ENCODE measurements at places on chromosomes 7 and 10.
A peak's percentile ranks its signal among the peaks of the same experiment; 100 is the strongest.

GRCh38 chr10:30752481-30752881, 122.9 kb upstream of the LYZL2 start:
- DNase-seq: no peak

- no peak for DNase-seq
Measured at GRCh38 chr7:122136639-122137245, 7.3 kb downstream of the AASS start.

DNA sequence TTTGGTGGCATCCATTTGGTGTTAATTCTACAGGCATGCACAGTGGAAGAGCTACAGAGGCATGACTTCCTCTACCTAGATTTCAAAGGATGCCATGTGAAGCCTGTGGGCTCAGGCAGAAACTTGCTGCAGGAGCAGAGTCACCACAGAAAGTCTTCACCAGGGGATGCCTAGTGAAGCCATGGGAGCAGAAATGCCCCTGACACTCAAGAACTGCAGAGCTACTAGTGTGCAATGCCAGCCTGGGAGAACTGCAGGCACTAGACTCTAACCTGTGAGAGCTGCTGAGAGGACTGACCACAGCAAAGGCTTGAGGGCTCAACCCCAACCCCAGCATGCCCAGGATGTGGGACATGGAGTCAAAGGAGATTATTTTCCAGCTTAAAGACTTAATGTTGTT, 3.9 kb downstream of the OR9A2 start:
- DNase-seq: no peak

GRCh38 chr10:61994405-61995219, 93.1 kb downstream of the ARID5B start:
- no peak for DNase-seq

- no peak for DNase-seq
Measured at GRCh38 chr10:77949167-77949566, 22.6 kb upstream of the DLG5 start.

DNA sequence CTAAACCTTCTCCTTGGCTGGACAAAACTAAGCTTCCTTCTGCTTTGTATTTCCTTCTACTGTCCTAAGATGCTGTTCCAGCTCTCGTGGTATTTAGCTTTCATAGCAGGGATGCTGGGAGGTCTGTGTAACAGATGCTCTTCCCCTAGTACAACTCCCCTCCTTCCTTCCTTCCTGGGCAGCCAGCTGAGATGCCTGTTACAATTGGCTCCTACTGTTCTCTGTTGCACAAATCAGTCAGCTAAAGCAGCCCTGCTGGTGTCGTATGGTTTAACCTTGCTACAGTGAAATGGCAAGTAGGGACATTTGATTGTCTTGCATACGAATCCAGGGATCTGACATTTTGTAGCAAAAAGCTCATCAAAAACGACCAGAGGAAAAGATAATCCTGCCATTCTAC, 143.8 kb downstream of the ARHGAP21 start:
- DNase-seq: no peak

- no peak for DNase-seq
Measured at GRCh38 chr7:93646538-93646937, 72.0 kb upstream of the CALCR start.

DNA sequence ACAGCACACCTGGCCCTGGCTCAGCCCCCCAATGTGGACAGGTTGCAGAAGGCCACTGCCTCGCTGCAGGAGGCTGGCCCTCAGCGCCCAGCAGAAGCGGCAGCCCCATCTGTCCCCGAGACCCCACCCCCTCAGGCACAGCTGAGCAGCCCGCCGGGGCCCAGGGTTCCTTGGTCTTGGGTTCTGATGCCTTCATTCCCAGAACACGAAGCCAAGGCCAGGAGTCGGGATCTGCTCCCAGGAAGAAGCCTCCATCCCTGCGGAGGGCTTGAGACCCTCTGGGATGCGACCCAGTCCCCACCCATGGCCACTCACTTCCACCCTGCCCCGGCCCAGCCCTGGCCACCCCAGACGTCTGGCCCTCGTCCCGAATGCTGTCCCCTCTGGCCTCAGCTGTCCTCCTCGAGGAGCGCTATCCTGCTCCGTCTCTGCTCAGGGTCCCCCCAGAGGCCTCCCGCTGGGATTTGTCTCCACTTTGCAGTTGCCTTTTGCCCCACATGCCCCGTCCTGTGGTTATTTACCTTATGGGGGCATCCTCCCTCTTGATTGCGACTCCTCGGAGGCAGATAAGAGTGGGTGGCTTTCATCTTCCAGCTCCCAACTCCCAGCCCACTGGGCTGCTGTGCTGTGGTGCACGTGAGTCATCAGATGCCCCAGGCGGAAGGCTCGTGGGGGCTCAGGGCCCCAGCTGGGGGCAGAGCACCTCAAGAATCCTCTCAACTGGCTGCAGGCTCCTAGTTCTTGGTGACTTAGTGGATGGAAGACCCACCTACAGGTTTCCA, 97.5 kb downstream of the MKI67 start:
- DNase-seq: no peak

GRCh38 chr10:99656199-99657064, 2.9 kb upstream of the ENTPD7 start:
- DNase-seq: no peak

- DNase-seq: peak; percentile 80
Measured at GRCh38 chr7:154720016-154720415, 282.9 kb downstream of the PAXIP1 start.

DNA sequence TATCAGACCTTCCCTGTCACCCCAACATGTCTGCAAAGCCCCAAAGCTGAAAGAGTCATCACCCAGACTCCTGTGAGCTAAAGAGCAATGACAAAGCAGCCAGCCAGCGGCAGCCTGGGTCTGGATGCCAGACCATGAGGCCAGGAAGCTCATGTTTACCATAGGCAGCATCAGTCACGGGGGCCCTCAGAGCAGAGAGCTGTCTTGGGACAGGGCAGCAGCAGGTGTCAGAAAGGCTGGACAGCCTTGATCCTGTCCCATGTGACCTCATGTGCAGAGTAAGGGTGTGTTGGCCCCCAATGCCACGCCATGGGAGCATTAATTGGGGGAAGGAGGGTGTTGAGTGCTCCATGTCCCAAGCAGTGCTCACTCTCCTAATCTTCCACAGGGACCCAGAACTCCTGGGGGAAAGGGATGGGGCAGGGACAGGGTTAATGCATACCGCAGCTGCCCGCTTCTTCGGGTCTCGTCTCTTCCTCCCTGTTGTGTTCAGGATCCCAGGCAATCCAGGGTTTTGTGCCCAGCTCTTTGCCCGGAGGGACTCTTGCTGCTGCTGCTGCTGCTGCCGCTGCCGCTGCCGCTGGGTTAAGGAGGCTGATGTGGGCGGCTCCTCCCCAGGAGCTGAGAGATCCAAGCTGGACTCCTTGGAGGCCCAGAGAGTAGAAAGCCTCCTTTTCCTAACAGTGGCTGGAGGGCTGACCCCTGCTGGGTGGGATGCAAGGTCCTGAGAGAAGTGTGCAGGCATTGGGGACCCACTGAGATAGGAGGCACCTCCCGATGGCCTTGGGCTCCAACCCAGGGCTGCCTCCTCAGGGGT, 7.1 kb downstream of the CCDC201 start:
- DNase-seq: no peak

DNA sequence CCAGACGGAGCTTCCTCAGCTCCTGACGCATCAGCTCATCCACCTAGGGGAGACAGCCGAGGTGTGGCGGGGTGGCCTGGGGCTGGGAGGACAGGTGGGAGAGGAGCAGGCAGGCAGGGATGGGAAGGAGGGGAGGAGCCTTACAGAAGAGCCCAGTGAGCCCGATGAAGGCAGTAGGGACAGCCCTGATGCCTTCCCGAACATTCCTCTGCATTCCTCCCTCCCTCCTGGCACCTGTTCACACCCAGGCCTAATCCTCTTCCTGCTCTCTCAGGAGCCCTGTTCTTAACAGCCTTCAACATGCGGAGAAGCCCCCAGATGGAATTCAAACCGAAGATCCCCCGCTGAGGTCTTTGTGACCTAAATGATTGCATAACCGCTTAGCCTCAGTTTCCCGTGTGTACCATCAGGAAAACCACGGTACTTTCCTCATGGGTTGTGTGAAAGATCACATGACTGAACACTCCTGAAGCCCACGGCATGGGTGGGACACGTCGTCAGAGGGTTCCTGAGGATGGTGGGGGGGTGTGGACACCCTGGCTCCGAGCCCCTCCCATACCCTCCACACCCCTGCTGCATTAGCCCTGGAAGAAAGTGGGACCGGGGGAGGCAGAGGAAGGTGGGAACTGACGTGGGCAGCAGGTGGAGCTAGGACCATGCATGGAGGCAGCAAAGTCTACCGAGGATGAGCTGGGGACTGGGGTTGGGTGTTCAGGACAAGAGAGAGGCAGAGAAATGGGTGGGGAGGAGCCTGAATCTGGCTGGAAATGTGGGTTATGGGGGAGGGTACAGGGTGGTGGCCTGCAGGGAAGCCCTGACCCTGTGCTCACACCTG, 8.8 kb upstream of the ASB10 start:
- no peak for DNase-seq

DNA sequence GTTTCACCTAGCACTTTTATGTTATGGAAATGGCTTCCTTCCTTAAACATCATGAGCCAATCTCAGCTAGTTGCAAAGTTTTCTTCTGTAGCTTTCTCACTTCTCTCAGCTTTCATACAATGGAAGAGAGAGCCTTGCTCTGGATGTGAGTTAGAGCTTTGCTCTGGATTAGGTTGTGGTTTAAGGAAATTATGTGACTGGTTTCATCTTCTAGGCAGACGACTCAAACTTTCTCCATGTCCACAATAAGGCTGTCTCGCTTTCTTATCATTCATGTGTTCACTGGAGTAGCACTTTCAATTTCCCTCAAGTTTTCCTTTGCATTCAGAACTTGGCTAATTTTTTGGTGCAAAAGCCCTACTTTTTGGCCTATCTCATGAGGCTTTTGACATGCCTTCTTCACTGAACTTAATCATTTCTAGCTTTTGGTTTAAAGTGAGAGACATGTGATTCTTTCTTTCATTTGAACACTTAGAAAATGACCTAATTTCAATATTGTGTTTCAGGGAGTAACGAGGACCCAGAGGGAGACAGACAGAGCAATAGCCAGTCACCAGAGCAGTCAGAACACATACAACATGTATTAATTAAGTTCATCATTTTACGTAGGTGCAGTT, 49.8 kb downstream of the CNOT4 start:
- no peak for DNase-seq

- no peak for DNase-seq
Measured at GRCh38 chr7:41047211-41047610, 655.7 kb downstream of the INHBA start.

DNA sequence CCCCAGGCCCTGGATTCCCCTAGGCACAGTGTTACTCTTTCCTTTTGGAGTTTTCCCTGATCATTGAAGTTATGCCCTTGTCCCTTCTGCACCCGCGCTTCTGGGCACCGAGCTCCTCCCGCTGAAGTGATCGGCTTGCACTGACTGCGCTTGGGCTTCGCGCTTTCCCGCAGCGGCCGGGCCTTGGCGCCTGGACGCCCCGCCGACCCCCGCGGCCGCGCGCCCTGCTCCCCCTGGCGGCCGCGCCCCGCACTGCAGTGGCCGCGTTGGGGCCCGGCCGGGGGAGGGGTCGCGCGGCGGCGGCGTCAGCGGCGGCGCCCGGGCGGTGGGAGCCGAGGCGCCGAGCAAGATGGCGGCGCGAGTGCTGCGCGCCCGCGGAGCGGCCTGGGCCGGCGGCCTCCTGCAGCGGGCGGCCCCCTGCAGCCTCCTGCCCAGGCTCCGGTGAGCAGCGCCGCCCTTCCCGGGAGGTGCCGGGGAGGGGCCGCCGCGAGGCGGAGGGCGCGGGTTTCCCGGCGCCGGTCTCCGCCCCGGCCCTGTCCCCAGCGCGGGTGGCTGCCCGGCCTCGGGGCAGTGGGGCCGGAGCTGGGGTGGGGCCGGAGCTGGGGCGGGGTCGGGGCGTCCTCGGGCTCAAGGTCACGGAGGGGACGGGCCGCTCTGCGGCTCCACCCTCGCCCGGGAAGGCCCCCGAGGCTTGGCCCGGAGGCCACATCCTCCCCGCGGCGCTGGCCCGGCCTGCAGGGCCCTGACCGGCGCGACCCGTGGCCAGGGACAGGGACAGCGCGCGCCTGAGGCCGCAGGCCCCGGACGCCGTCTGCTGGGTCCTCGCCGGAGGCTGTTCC, at the start of gene NIPSNAP2:
Gene NIPSNAP2 (plus strand): TSS at position 325 of the 839 bp plus-strand sequence. CDS start 25 bp downstream, at position 350.
- peak; percentile 71 for DNase-seq

DNA sequence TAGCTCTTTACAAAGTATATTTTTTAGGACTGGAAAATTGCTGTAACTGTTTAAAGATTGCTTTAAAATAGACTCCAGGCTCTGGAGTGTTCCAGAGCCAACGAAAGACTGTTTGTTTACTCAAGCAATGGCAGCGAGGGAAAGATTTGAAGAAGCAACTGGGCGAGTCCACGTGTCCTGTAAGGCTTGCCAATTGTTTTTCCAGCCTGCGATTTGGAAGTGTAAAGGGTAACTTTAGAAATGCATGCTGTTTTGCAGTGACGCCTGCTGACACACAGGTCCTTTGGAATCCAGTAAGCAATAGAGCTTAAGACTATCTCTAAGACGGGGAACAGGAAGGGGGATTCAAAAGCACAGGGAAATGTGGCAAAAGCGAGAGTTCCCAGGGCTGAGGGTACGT, 55.8 kb downstream of the TACC2 start:
- no peak for DNase-seq

DNA sequence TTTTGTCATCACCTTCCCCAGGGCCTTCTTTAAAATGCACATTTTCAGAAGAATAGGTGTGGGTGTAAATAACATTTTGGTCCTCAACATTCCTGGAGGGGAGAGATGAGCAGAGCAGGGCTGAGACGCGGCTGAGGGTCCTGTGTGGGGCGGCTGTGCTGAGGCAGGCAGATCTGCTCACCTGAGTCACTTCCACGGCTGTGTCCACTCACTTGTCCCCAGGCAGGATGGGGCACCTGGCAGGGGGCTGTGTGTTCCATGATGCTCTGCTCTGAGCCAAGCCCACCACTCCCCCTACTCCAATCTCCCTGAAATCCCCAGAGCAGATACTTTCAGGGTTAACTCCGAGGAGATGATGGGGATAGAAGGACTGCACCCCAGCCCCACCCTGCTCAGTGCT, 93.8 kb downstream of the GLRX3 start:
- no peak for DNase-seq

- no peak for DNase-seq
Measured at GRCh38 chr7:94297397-94297838, 97.3 kb upstream of the COL1A2 start.

GRCh38 chr7:98280791-98281756, at the start of gene BRI3:
TSS of gene BRI3 (plus strand) at chr7:98281686. CDS start at chr7:98281796, 110 bp downstream.
- DNase-seq: peak; percentile 87

- DNase-seq: no peak
Measured at GRCh38 chr7:139094596-139094995, 14.9 kb downstream of the ZC3HAV1 start.

All from NCI-H1105 treated with DMSO at 0.1 percent for 48 hours (cell line).